ENCODE measurements at places on chromosomes 5 and 9.

GRCh38 chr9:133932181-133932580 lies 59.9 kb downstream of the VAV2 start:
- no peak for DNase-seq

GRCh38 chr9:10008101-10008799 lies 604.6 kb downstream of the PTPRD start:
- DNase-seq, result no peak

DNA sequence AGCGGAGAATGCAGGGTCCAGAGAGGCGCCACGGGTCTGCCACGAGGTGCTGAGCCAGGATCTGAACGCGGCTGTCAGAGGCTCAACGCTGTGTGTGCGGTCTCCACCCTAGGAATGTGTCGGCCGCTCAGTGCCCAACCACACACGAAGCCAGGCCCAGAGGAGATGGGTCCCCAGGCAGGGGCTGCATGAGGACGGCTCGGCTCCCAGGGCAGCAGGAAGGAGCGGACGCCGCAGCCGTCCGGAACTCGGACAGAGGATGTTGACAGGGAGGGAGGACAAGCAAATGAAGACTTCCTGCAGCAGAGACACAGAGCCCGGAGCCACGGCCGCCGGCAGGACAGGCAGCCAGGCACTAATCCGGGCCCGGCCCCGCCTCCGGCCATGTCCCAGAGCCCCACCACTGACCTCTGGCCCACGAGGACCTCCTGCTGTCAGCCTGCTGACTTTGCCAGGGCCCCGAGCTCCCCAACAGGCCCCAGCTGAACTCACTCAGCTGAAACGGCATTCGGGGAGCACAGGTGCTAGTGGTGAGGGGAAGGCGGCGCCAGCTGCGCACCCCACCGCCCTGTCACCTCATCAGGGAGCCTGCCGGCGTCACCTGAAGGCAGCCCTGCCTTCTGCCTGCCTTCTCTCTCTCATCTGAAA lies 12.7 kb downstream of the VAV2 start:
- DNase-seq, result no peak

GRCh38 chr9:86825299-86825698 lies 122.0 kb downstream of the GAS1 start:
- no peak for DNase-seq

DNA sequence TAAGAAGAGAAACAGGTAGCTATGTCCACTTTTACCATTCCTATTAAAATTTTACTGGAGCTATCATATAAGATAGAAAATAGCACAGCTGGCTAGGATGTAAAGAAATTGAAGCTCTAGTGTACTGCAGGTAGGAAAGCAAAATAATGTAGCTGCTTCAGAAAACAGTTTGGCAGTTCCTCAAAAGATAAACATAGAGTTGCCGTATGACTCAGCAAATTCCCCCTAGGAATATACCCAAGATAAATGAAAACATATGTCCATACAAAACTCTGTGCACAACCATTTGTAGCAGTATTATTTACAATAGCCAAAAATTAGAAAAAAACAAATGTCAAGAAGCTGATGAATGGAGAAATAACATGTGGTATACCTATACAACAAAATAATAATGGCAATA lies 64.6 kb upstream of the SHISAL2B start:
- DNase-seq, result no peak

GRCh38 chr9:108994695-108995094 lies 18.6 kb downstream of the CTNNAL1 start:
- no peak for DNase-seq

GRCh38 chr5:13331585-13331984 lies 612.9 kb downstream of the DNAH5 start:
- no peak for DNase-seq

Measured in DMS153 (cell line).